Stimulated activated CD8-positive, alpha-beta memory T cell treated with anti-CD3 and anti-CD28 coated beads, Interleukin-12 subunit alpha, Interleukin-12 subunit beta, amount 100 ng/mL, for 1 hour (primary cell): ENCODE measurements at places on chromosomes 7 and 10.

- no peak for DNase-seq
These were observed 146.3 kb downstream of the ZNF22 start for GRCh38 chr10:45147000-45147399.

DNA sequence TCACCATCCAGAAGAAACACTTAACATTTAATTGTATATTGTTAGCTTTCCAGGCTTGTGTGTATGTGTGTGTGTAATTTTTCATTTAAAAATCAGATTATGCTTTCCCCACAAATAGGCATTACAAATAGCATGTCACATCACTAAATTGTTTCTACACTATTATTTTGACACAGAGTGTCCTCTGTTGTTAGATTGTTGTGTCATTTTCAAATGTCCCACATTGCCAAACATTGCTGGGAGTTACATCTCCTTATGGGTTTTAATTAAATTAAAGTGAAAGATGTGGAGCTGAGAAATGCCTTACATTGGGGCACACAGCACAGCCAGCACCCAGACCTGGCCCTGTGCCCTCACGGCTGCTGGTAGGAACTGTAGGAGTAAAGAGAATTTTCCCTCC lies 295.6 kb downstream of the ZEB1 start:
- DNase-seq: no peak

DNA sequence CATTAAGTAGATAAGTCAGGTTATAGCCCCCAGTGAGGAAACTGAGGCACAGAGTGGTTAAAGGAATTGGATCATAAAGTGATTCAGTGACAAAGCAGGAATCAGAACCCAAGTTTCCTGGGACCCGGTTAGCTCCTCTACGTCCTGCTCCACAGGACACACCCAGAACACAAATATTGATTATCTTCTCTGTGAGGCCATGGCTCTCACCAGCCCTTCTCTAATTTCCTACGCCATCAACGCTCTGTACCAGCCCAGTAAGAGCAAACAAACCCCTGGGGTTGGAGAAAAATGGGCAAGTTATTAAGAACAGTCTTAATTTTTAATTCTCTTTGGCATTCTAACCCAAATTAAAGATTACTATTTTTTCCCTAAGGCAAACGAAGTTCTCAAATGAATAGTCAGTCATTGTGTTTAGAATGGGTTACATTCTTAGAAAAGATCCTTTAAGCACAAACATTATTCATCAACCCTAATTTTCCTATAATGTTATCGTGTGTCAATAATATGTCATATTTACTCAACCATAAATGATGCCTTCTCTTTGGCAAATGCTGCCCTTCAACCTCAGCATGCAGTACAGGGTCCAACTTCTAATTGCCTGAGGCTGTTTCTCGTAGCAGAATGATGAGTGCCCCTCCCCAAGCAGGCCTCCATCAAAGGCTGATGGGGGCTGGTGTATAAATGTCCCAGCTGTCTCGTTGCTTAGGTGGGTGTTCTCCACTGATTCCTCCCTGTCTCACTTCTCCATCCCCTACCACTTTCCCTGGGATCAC lies 25.4 kb upstream of the TM9SF3 start:
- no peak for DNase-seq

GRCh38 chr7:84069033-84069432 lies 125.6 kb downstream of the SEMA3A start:
- no peak for DNase-seq

GRCh38 chr7:30879139-30880124 lies 32.2 kb upstream of the AQP1 start:
- DNase-seq: no peak

DNA sequence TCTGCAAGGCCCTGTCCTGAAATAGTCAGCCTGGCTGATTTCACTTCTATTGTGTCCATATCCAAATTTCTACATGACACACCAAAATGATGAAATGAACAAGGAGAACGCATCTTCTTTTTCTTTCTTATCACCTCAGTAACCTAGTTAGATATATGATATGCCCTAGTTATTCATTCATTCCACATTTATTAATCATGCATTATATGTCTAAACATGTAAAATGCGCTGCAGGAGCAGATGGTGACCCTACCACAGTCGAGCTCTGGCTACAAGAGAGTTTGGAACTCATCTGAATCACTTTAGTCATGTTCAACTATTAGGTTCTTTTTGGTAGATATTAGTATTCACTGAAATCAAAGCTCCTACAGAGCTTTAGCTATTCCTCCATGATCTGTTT lies 31.8 kb upstream of the VPS41 start:
- no peak for DNase-seq

DNA sequence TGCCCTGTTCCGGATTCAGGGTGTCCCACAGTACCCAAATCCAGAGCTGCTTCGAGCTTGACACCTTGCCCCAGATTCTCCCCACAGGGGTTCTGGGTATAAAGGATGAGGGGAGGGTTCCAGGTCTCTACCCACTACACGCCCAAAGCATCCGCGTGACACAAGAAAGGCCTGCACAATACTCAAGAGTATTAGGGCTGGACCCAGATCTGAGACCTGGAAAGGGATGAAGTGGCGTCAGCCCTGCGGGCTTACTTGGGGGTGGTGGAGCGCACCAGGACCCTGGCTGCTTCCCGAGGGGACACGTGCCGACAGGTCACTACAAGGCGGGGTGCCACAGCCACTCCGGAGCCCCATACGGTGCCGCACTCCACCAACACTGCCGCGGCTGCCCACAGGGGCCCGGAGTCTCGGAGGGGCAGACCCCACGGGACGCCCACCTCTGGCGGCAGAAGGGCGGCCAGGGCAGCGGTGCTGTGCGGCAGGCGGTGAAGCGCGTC lies 1.3 kb downstream of the TYSND1 start:
- DNase-seq: no peak

- DNase-seq: no peak
These were observed 155.6 kb downstream of the PKD1L1 start for GRCh38 chr7:47792521-47793121.
